Adrenal gland (tissue), 19 donors: ENCODE measurements at places on chromosomes 1 and 21. TPM values are rescaled to one million over a fixed set of nuclear protein-coding genes. Genes with fewer than 3 reads are reported as not detected.

- no peaks in the 10 kb centered on the region for H3K36me3 ChIP-seq
- H3K27me3 ChIP-seq = no peaks in the 10 kb centered on the region
- H3K4me3 ChIP-seq = peak overlapping the region; percentile 31
- H3K27ac ChIP-seq = peak overlapping the region; percentile 95
Measured at GRCh38 chr1:220271706-220272046, 577 bp downstream of the RAB3GAP2 start.

GRCh38 chr1:112317140-112317539 lies 78.9 kb upstream of the CTTNBP2NL start:
- no peak for DNase-seq
- H3K36me3 ChIP-seq = no peaks in the 10 kb centered on the region
- no peaks in the 10 kb centered on the region for H3K27me3 ChIP-seq
- no peak overlapping the region for H3K27ac ChIP-seq
- H3K4me3 ChIP-seq = no peak overlapping the region

GRCh38 chr1:41743366-41743765 lies 175.4 kb downstream of the HIVEP3 start:
- no peak overlapping the region for H3K27ac ChIP-seq
- peaks cover 24% of the 10 kb centered on the region for H3K4me1 ChIP-seq
- no peaks in the 10 kb centered on the region for H3K36me3 ChIP-seq
- H3K27me3 ChIP-seq = no peaks in the 10 kb centered on the region
- no peak overlapping the region for H3K4me3 ChIP-seq

- H3K4me3 ChIP-seq = no peak overlapping the region
- DNase-seq = peak; percentile 90
- peak overlapping the region; percentile 63 for H3K27ac ChIP-seq
- H3K36me3 ChIP-seq = peaks cover 84% of the 10 kb centered on the region
- H3K4me1 ChIP-seq = peaks cover 21% of the 10 kb centered on the region
Measured at GRCh38 chr1:225835856-225836255, 25.9 kb downstream of the EPHX1 start.

GRCh38 chr1:220784751-220785150 lies 2.0 kb upstream of the MTARC1 start:
- DNase-seq = no peak
- H3K27ac ChIP-seq = no peak overlapping the region
- H3K4me3 ChIP-seq = no peak overlapping the region
- H3K36me3 ChIP-seq = no peaks in the 10 kb centered on the region
- no peaks in the 10 kb centered on the region for H3K27me3 ChIP-seq

The TRIM17 gene
- 1.8 TPM for polyA plus RNA-seq

The ZNF695 gene
- 0.07 TPM for polyA plus RNA-seq

DNA sequence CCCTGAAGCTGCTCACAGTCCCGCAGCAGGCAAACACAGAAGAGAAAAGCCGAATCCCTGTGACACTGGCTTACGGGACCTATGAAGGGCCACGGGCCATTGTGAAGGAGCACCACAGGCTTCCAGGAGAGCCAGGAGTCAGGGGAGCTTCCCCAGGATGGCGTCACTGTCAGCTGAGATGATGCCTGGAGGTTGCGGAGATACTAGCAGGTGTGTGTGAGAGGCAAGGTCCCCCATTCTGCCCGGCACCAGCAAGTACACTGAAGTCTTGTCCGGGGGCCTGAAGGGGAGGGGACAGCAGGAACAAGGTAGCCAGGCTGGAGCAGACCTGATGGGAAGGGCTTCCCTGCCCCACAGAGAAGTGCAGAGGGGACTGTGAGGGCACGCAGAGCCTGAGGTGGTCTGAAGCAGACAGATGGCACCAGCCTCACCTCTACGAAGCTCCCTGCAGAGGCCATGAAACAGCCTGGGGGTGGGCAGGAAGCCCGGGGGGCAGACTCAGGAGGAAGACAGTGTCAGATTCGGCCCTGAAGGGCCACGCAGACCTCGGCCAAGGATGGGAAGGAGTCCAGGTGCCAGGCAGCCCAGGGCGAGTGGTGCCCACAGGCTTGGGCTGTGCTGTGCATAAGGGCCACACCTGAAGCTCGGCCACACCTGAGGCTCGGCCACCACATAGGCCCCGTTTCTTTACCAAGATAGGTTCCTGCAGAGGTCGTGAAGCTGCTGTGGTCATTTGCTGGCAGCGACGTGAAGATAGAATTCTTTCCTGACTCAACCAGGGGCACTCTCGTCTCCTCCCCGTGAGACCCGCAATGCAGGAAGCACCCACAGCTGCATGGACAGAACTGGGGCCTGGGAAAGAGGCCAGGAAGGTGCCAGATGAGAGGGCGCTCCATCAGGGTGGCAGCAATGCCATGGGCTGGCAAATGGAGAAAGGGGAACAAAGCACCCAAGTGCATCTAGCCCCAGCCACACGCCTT lies 10.1 kb downstream of the TCP10L start:
- H3K27ac ChIP-seq = no peak overlapping the region
- no peak overlapping the region for H3K4me3 ChIP-seq
- H3K36me3 ChIP-seq = no peaks in the 10 kb centered on the region
- H3K4me1 ChIP-seq = no peaks in the 10 kb centered on the region
- H3K27me3 ChIP-seq = no peaks in the 10 kb centered on the region

- no peak overlapping the region for H3K27ac ChIP-seq
- H3K27me3 ChIP-seq = no peaks in the 10 kb centered on the region
- peaks cover 3% of the 10 kb centered on the region for H3K36me3 ChIP-seq
- H3K4me3 ChIP-seq = no peak overlapping the region
- H3K4me1 ChIP-seq = no peaks in the 10 kb centered on the region
Measured at GRCh38 chr1:62625415-62625814, 28.1 kb downstream of the ANGPTL3 start.

- no peak overlapping the region for H3K4me3 ChIP-seq
- H3K36me3 ChIP-seq = no peaks in the 10 kb centered on the region
- no peak for DNase-seq
- no peaks in the 10 kb centered on the region for H3K4me1 ChIP-seq
- no peaks in the 10 kb centered on the region for H3K27me3 ChIP-seq
Measured at GRCh38 chr1:84600796-84601195, 26.6 kb upstream of the CTBS start.

The ELF3 gene
- 1.4 TPM for polyA plus RNA-seq

DNA sequence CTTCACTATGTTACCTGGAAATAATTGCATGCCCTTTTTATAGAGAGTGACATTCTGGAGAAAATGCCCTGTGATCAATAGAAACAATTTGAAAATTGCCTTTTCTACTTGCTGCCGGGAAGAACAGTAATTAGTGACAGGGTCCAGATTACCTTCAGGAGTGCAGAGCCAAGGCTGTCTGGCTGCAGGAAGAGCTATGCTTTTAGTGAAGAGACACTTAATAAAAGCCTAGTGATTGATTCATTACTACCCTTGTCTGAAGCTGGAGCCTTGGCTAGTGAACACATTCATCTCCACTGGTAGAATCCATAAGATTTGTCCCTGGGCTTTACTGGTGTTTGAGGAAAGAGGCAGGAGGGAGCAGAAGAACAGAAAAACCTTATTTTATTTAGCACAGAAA lies 12.9 kb upstream of the DNASE2B start:
- no peaks in the 10 kb centered on the region for H3K27me3 ChIP-seq
- no peak overlapping the region for H3K27ac ChIP-seq
- H3K4me1 ChIP-seq = no peaks in the 10 kb centered on the region
- no peak overlapping the region for H3K4me3 ChIP-seq

DNA sequence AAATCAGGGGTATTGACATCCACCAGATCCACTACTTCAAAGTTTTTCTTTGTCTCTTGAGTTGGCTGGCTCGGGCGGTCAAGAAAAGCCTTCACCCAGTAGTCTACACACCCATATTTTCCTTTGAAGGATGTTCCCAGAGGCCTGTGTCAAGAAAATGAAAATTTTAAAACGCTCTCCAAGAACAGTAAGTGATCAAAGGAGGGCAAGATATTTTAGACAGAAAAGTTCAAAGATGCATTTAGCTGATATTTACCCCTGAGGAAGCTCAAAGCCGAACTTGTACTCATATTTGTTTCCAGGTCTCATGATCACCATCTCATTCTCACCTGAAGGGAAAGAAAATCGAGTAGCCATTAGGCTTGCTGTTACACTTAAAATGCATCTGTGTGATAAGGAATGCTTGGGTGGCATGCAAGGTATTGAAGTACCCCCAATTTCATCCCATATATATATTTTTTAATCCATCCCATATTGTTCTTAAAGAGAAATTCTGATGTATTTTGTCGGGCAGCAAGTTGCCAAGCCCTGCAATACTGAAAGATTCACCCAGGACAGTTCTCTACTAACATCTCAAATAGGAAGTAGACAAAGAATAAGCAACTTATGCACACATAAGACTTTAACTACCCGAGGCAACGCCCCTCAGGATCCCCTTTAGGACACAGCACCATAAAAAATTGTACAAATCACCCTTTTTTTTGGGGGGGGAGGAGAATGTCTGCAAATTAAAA lies 1.1 kb downstream of the TXNIP start:
- no peak for DNase-seq
- H3K4me3 ChIP-seq = peak overlapping the region; percentile 13
- H3K27ac ChIP-seq = peak overlapping the region; percentile 83
- H3K27me3 ChIP-seq = no peaks in the 10 kb centered on the region

GRCh38 chr1:13965770-13966398 lies 265.9 kb downstream of the PRDM2 start:
- no peaks in the 10 kb centered on the region for H3K27me3 ChIP-seq
- H3K27ac ChIP-seq = no peak overlapping the region
- H3K4me1 ChIP-seq = no peaks in the 10 kb centered on the region
- H3K36me3 ChIP-seq = no peaks in the 10 kb centered on the region
- H3K4me3 ChIP-seq = no peak overlapping the region
- peak; percentile 50 for DNase-seq

- H3K36me3 ChIP-seq = no peaks in the 10 kb centered on the region
- H3K4me1 ChIP-seq = no peaks in the 10 kb centered on the region
- no peak overlapping the region for H3K4me3 ChIP-seq
- no peak overlapping the region for H3K27ac ChIP-seq
Measured at GRCh38 chr1:89465201-89465600, 59.4 kb upstream of the LRRC8B start.

- H3K27me3 ChIP-seq = no peaks in the 10 kb centered on the region
- H3K4me3 ChIP-seq = no peak overlapping the region
- H3K27ac ChIP-seq = no peak overlapping the region
- no peaks in the 10 kb centered on the region for H3K36me3 ChIP-seq
- no peaks in the 10 kb centered on the region for H3K4me1 ChIP-seq
Measured at GRCh38 chr1:190633488-190633887, 155.8 kb upstream of the BRINP3 start.

DNA sequence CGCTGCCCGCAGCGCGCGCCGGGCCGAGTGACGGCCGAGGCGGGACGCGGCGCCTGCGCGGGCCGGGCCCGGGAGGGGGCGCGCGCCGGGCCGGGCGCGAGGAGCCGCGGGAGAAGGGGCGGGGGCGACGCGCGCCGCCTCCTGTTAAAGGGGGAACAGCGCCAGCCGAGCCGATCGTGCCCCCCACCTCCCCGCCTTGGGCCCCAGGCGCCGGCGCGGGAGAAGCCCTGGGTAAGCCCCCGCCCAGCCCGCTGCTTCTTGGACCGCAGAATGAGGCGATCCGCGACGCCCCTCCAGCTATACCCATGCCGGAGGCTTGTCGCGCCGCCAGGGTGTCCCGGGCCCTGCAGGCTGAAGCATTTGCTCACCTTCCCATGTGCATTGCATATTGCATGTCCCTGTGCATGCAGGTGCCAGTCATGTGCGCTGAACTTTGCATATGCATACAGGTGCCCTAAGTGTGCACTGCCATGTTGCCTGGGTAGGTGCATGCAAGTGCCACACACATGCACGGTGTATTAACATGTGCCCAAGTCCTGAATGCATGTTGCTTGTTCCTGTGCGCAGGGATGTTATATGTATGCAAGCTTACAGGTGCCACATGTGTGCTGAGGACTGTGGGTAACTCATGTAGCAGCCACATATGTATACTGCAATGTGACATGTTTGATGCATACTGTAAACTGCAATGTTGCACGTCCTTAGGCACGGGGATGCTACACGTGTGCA lies at the start of gene ADGRB2:
Gene ADGRB2, minus strand, starts transcription at position 29 of the 729 bp plus-strand sequence. CDS start 7,119 bp downstream, outside the sequence.
- H3K36me3 ChIP-seq = no peaks in the 10 kb centered on the region
- peaks cover 2% of the 10 kb centered on the region for H3K27me3 ChIP-seq
- no peak for DNase-seq
- H3K27ac ChIP-seq = no peak within 1 kb of the TSS
- peaks cover 24% of the 10 kb centered on the region for H3K4me1 ChIP-seq

The RAB42 gene
- polyA plus RNA-seq = 1.0 TPM

DNA sequence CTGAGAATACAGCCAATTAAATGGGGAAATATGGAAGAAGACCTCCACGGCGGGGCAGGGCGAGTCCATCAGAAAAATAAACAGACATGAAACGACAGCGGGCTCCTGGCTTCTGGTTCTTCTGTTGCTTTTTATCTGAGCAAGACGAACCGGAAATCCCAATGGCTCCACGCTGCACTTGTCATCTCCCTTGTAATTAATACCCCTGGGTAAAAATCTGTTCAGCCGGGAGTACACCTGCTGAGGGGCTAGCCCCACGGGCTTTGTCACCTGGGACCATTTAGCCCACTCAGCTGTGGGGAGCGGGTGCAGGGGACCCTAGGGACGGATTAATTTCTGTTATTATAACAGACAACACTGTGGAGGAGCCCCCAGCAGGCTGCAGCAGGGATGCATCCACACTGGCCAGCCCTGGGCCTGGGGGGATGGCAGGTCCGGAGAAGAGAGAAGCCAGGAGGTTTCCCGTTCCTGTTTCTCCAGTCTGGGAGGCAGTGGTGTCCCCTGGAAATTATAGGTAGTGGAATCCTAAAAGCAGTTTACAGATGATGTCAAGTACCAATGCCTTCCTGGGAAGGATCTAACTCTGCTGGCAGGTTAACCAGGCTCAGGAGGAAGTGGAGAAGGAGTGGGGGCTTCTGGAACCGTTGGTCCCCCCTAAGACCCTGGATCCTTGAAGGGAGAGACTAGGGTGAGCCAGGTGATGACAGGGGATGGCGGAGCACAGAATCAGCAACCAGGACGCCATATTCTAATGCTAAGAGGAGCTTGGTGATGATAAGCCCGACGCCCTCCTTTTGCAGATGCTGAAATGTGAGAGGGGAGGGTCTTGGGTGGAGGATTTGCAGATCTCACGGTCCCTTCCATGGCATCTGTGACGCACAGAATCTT lies 566.1 kb downstream of the PTPRU start:
- no peak overlapping the region for H3K4me3 ChIP-seq
- no peaks in the 10 kb centered on the region for H3K27me3 ChIP-seq
- no peak for DNase-seq
- no peaks in the 10 kb centered on the region for H3K4me1 ChIP-seq
- H3K27ac ChIP-seq = no peak overlapping the region
- H3K36me3 ChIP-seq = no peaks in the 10 kb centered on the region

DNA sequence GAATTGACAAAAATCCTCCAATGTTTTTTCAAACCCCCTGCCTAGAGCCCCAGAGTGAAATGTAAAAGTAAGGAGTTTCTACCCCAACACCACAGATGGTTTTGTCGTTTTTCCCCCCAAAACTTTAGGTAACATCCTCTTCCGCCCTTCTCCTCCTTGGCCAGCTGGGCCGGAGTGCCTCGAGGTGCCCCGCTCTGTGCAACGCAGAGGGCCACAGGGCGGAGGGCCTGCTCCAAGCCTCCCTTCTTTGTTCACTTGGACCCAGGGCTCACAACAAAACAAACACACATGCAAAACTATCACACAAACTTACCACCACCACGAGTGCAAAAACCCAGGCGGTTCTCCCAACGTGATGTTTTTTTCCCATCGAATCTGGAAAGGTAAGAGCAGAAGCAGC lies 1.9 kb downstream of the SSBP3 start:
- no peak overlapping the region for H3K4me3 ChIP-seq
- H3K27me3 ChIP-seq = no peaks in the 10 kb centered on the region
- no peak overlapping the region for H3K27ac ChIP-seq
- no peaks in the 10 kb centered on the region for H3K36me3 ChIP-seq
- no peak for DNase-seq
- peaks cover 17% of the 10 kb centered on the region for H3K4me1 ChIP-seq

- H3K27me3 ChIP-seq = peaks cover 91% of the 10 kb centered on the region
- no peaks in the 10 kb centered on the region for H3K36me3 ChIP-seq
- H3K4me3 ChIP-seq = no peak overlapping the region
Measured at GRCh38 chr1:75129660-75129982, 4.6 kb upstream of the LHX8 start.

The GPATCH4 gene
- 13.9 TPM for polyA plus RNA-seq

The LCE3D gene
- not detected for polyA plus RNA-seq

The SH3D21 gene
- 0.73 TPM for polyA plus RNA-seq
